Vagina (tissue), 2 donors: ENCODE measurements at places on chromosomes 6 and 20.

DNA sequence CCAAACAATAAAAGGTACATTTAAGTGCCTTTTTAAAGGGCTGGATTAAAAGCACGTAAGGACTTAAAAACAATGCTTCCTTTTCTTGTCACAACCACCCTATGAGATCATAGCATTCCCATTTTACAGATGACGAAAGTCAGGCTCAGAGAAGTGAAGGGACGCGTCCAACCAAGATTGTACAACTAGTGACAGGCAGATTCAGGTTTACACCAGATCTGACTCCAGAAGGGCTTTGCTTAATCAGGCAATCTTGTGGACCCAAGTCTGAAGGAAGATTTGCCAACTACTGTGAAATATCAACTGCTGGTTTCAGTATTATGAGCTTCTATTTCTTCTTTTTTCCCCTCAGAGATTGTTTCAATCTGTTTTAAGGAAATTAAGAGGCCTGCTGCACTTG is 877 bp downstream of the ENPP4 start:
- DNase-seq: no peak

- DNase-seq: no peak
These were observed 55.4 kb downstream of the GFOD1 start for GRCh38 chr6:13431861-13432465.

DNA sequence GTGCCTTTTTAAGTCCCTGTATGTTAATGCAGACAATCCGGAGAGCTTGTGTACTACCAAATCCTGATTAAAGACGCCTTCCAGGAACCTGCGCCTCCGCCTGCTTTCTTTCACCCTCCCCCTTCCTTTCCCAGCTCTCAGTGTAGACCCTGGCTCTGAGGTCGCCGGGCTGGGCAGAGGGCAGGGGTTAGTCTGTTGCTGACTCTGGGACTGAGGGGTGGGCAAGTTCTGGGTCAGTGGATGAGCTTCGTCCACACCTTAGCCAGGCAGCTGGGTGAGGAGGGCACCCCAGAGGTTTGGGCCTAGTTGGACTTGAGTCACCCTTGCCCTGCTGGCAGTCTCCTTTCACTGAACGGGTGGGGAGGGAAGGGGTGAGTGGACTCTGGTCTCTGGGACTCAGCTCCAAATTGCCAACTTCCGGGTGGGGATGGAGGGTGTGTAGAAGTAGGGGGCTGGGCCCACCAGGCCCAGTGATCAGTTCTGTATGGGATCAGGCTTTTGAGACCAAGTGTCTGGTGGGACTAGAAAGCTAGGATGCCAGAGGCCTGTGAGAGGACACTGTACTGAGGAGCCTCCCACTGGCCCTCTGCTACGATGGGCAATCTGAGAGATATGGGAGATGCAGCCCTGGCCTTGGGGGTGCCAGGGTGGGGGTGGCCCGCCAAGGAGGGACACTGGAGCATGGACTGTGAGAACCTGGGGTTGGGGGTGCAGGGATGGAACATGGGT is 21.3 kb upstream of the SLC22A7 start:
- DNase-seq: no peak

DNA sequence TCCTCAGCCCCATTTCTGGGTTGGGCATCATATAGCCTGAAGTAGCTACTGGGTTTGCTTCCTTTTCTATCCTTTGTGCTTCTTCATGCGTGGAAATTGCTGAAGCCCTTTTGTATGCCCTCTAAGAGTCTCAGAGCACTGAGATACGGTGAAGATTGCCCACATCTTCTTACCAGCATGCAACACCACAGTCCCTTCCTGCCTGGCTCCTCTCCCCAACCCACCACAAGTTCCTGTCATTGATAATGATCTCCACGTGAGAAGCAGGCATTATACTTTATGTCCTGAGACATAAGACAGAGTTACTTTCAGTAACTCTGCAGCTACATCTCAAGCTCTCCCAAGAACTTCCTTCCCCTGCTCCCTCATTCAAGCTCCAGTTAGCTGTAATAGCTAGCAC is 15.8 kb upstream of the PLCB4 start:
- DNase-seq: no peak

DNA sequence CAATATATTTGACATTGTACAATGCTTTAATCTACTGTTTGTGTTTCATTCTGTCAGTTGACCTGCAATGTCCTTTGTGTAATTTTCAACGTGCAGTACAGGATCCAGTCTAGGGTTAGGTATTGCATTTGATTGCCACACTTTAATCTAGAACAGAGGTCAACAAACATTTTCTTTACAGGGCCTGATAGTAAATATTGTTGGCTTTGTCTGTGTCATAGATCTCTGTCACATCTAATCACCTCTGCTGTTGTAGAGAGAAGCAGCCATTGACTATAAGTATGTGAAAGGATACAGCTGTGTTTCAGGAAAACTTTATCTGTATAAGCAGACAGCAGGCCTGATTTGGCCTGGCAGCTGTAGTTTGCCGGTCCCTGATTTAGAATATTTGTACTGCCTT is 39.3 kb downstream of the ATRN start:
- no peak for DNase-seq

DNA sequence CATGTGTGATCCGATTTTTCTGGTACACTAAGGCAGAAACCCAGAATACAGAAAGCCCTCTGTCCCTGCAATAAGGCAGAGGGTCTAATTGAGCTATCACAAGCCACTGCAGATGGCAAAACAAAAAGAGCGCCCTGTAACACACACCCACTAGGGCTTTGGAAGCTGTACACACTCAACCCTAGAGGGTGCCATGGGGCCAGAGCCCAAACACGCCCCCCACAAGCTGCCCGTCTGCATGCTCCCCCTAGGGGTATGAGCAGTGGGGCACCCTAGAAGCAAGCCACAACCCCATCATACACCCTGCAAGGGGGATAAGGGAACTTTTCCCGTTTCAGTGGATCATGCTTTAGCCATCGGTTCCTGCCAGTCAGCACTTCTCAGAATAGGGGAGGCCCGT is 62.2 kb upstream of the PDE10A start:
- DNase-seq: no peak

DNA sequence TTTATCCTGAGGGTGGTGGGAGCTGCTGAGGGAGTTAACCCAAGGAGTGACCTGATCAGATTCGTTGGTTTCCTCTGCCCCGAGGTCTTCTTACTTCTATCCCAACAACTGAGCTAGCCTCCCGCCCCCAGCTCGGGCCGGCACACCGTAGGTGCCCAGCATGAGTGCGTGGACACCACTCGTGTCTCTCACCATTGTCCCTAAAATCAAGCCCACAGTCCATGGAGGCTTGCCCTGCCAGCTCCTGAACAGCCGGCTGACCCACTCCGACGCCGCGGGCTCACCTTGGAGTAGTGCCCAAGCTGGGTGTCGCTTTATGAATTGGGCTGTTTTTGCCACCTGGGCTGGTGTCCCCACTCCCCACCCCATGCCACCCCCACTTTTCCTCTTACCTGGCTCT is 59.0 kb upstream of the CCDC167 start:
- DNase-seq: no peak

GRCh38 chr6:7585287-7585930 is 4.6 kb upstream of the SNRNP48 start:
- no peak for DNase-seq

DNA sequence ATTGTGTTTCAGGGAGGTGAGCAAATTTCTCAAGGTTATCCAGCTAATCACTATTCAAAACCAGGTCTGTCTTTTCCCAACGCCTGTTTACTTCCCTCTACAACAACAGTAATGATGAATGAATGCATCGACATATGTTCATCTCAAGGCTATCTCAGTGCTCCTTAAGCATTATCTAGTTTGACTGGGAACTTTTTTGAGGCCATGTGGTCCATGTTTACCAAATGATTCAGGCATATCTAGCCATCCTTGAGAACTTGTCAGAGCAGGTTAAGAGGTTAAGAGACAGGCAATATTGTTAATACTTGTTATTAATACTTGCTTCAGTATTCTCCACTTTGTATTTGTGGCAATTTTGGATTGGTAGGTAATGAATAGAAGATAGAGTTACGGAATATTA is 1038.4 kb upstream of the FLRT3 start:
- DNase-seq: no peak

DNA sequence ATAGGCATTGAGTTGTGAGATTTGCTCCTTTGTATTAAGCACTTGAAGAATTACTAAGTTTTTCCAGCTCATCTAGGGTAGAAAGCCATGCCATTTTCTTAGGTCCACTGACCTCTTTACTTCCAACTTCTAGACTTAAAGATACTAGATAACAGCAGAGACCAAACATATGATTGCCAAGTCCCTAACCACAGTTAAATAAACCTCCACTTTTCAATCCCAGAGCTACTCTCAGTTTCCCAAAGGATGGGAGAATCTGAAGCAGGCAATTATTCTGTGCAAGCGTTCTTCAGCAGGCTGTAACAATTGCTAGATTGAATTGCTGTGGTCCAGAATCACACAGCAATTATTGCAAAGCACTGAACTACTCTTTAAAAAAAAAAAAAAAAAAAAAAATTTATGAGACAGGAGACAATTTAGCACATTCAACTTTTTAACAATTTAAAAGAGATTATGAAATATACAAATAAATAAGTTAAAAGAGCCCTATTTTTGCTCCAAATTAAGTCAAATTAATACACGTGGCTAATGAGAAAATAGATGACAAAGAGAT is 104.0 kb upstream of the PRSS16 start:
- DNase-seq: no peak

GRCh38 chr20:17648791-17649730 is 33.0 kb downstream of the RRBP1 start:
- DNase-seq: no peak

DNA sequence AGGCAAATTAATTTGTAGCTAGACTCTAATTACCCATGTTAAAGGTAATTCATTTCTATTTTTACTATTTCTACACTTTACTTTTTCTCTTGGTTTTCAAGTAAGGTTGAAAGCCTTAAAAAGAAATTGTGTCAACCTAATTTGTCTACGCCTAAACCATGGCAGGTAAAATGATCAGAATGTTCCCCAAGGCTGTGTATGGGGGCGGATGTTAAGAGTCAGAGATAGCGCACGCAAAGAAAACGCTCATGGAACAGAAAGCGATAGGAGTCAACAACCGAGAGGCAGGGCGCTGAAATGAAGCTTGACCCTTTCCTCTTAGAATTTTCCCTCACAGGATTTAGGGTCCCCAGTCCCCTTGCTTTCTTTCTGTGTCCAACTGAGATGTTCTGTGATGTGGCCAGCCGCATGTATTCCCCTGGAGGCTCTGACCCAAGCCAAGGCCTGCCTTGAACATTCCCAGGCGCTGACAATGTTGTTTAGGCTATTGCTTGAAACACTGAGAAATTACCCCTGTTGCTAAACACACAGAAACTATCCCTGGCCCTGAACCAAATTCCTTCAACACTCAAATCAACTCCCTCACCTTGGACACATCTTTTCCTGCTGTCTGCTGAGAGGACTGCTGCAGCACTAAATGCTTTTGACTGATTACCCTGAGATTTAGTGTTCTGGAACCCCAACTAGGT is 10.9 kb downstream of the PSMB1 start:
- DNase-seq: no peak

- no peak for DNase-seq
These were observed at the start of gene EYS for GRCh38 chr6:65707126-65707826. Gene EYS (minus strand): TSS chr6:65707226. CDS start chr6:65495410, 211,816 bp downstream.

GRCh38 chr6:153062516-153062915 is 60.0 kb upstream of the MTRF1L start:
- no peak for DNase-seq

GRCh38 chr20:38136421-38137245 is 28.4 kb downstream of the TGM2 start:
- DNase-seq: no peak

DNA sequence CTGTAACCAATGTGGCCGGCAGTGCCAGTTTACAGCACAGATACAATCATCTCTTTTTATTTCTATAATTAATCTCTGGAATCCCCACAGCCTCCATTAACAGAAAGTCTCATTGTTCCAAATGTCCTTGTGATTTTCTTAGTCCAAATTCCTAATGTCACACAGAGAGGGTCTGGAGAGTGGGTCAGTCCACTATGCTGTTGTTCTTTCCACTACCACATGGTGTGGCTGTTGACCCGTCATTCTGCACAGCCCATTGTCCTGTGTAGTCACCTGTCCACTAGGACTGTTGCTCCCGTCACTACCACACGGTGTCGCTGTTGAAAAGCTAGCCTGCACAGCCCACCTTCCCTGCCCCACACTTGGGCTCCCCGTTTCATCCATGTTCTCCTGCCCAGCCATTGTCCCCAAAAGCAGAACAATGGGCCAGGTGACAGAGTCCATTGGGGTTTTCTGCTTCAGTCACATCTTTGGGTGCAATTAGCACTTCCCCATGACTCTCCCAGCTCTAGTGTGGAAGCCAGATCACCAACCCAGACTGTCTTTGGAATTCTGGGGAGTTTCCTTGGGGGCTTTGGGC is 8.6 kb upstream of the LBP start:
- DNase-seq: no peak

DNA sequence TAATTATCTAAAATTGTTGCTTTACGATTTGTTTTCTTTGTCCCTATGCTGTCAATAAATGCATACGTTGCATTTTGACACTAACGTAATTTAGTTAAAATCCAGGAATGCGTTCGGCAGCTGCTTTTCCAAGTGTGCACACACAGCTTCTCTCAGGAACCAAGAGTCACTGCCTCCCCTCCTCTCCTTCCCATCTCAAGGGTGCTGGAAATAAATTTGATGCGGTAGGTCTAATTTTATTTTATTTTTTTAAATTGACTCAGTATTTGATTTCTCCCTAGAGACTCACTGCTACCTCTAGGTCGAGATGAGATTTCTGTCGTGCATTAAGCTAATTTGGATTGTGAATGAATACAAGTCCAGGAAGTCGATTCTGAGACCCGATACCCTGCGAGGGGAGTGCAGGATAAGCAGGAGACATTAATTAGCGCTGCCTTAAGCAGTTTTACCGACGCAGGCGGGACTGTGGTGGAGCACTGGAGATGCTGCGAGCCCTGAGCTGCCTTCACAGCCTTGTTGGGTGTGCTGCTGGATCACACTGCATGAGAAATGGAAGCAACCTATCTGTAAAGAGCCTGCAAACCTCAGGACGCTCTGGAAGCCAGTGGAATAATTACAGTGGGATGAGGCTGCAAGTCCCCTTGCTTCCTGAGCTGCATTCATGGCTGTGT is 381.2 kb downstream of the C6orf118 start:
- DNase-seq: no peak
